HL-60 (cell line): ENCODE measurements at places on chromosomes 2 and 18.
A peak's percentile ranks its signal among the peaks of the same experiment; 100 is the strongest.

GRCh38 chr2:134630504-134631159 is 88.2 kb downstream of the TMEM163 start:
- no peak for DNase-seq

DNA sequence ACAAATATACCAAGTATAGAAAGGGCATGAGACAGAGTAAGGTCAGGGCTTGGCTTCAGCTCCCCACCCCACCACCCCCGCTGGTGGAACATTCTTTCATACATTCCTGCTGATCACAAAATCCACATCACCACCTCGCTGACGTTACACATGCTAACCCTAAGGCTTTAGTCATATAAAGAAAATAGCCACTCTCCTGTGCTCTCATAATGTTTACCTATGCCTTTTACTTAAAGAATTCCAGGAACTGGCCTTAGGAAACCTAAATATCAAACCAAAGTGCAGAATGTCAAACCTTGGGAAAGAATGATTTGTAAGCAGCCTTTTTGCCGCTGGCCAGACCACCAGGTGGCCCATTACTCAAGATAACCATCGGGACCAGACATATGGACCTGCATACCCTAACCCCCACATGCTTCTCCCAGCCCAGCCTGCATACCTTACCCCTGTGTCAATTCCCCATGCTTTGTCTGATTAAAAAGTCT is 136.3 kb upstream of the SLC39A10 start:
- DNase-seq: no peak

DNA sequence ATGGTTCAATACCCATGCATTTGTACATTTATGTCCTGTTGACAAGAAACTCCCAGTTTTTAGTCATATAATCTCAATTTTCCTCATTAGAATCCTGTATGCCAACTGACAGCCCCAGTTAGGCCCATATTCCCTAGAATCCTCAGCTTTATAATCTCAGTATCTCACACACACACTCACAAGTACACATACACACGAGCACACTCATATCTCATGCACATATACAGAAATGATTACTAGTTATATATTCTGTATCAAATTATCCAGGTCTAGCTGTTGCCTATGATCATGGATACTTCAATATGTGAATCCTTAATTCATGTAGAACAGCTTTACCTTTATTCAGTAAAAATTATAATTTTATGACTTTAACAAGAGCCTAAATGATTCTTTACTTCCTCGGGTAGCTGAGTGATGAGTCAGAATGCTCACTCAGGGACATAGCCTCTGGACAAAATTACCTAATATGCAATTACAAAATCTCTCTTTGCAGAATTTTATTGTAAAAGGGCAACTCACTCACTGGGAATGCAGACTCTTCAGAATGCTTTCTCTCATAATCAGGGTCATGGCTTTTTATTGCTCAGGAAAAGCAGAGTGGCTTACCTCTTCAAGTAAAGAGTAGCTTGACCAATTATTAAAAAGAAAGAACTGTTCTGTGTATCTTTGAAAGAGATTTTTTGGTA is 193.6 kb upstream of the PIK3C3 start:
- no peak for DNase-seq

DNA sequence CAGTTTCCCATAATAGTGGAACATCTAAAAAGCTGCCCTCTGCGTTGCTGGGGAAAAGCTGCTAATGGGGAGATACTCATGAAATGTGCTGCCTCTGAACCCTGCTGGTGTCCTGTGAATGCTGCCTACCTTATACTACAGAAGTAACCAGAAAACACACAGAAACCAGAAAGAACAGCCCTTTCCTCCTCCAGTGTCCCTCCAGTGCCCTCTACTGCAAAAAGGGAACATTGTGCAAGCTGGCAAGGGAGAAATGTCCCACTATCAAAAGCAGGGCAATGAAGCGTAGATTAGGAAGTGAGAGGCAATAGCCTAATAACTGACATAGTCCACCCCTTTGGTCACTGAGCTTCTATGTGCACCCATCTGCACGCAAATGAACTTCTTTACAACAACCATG is 162.7 kb upstream of the ETAA1 start:
- peak; percentile 4 for DNase-seq

- no peak for DNase-seq
Observed at GRCh38 chr18:75160364-75160763, 48.6 kb downstream of the PTGR3 start.

- DNase-seq: no peak
Observed at GRCh38 chr2:3007135-3007534, 370.5 kb downstream of the EIPR1 start.

- no peak for DNase-seq
Observed at GRCh38 chr2:230184727-230185578, 34.8 kb downstream of the SP110 start.

DNA sequence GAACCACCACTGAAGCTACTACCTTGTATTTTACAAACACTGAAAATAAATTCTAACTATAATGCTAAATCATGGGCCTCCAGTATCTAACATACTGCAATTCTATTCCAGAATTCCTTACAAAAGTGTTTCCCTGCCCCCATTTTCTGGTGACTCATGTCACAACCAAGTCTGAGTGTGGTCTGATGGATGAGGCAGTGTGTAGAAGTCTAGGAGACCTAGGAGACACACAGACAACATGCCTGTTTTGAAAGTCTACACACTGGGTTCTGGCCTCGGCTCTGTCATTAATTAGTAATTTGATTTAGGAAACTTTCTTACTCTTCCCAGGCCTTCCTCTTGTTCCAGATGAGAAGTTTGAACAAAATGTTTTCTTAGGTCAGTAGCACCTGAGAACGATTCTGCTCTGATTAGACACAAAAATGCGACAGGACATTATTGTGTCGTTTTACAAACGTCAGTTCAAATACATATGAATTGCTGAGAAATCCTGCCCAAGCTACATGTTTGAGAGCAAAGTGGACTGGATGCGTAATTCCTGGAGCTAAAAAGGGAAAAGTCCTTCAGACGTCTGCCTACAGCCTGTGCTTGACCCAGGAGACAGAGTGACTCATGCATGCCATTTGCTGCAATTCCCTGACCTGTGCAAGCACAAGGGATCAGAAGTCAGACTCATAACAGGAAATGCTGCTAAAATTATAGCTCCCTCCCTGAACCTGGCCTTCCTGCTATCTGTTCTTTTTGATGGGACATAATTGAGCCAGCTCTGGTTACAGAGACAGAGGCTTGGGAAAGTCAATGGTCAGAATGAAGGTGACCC is 494.4 kb downstream of the SOX11 start:
- no peak for DNase-seq

- DNase-seq: no peak
Observed at GRCh38 chr2:146189541-146189940, 1655.3 kb upstream of the ACVR2A start.

GRCh38 chr2:45543257-45543656 is 67.8 kb downstream of the SRBD1 start:
- DNase-seq: no peak

- DNase-seq: no peak
Observed at GRCh38 chr18:76459687-76460350, 35.2 kb downstream of the ZNF516 start.

DNA sequence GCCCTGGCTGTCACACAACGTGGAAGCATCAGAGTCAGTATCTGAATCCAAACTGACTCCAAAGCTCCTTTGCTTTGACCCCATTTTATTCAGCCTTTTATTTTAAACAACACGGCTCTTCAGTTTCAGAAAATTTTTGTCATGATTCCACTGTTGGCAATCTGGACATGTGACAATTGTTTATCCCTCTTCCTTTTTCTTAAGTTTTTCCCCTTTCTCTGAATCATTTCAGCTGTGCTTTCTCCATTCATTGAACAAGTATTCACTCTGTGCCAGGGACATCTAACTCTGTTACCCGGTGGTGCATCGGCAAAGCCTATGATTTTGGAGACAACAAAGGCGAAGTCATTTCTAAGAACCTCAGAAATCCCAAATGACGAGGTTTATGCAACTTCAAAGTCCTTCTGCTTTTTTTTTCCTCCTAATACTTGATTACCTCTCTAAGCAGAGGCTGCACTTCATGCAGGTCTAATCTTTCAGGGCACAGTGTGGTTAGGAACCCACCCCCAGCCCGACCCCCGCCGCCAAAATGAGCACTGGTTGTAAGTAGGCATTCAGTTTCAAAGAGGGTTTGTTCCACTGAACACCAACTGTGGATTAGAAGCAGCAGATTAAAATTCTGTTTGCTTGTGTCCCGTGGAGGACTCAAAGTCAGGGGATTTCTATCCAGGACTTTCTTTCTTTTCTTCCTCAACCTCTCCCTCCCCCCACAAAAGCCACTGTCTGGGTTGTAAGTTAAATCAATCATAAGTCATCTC is 18.6 kb downstream of the ST6GAL2 start:
- no peak for DNase-seq

GRCh38 chr2:224776795-224777558 is 60.8 kb upstream of the CCDC195 start:
- no peak for DNase-seq

GRCh38 chr18:2846636-2847316 is at the start of gene EMILIN2:
TSS of gene EMILIN2 (plus strand) at chr18:2847006. CDS start at chr18:2847189, 183 bp downstream.
- peak; percentile 94 for DNase-seq

GRCh38 chr18:35524226-35524625 is 26.5 kb upstream of the INO80C start:
- peak; percentile 63 for DNase-seq

DNA sequence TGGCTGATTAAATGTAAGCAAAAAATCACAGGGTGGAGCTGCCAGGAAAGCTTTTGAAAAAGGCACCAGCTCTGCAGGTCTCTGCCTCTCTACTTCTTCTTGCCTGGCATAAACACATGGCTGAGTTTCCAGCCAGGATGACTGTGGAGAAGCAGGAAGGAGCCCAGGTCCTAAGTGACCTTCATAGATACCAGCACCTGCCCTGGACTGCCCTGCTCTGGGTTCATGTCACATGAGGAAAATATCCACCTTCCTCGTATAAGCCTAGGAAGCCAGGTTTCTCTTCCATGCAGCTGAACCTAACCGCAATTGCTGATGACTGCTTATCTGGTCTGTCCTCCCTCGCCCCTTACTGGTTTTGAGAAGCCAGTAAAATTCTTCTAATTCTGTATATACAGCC is 47.8 kb upstream of the CREB1 start:
- DNase-seq: no peak

- peak; percentile 96 for DNase-seq
Observed at GRCh38 chr2:222912117-222912516, 51.3 kb downstream of the ACSL3 start.

DNA sequence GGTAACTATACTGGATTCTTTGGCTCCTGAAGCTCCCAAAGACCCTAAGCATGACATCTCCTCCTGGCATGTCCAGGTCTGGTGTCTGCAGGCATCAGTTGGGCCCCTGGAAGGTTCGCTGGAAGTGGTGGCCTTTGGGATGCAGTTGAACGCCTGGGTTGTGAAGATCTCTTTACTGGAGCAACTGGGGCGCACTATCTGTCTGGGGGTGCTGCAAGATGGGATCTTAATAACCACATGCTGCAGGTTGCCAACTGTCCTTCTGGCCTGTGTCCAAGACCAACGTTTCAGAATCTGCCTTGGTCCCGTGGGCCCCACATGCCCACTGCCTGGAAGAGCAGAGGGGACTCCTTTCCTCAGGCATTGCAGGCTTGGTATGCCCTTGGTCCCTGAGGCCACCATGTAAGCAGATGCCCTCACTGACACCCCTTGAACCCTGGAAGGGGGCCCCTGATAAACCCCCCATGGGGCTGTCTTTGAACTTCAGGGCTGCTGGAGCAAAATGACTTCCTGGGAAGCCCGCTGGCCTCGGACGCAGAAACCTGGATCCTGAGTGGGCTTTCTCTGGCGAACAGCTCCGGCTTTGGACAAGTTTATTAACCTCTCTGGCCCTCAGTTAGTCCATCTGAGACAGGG is 101.9 kb downstream of the TWIST2 start:
- no peak for DNase-seq

- peak; percentile 70 for DNase-seq
Observed at GRCh38 chr2:73823916-73824523, 4.7 kb upstream of the STAMBP start.

- DNase-seq: no peak
Observed at GRCh38 chr2:56671973-56672569, 488.3 kb downstream of the CCDC85A start.

GRCh38 chr2:8803658-8804379 is 33.6 kb downstream of the KIDINS220 start:
- DNase-seq: no peak

- no peak for DNase-seq
Observed at GRCh38 chr2:170408461-170409163, 230.7 kb downstream of the MYO3B start.

GRCh38 chr18:57234346-57234745 is 87.5 kb downstream of the BOD1L2 start:
- no peak for DNase-seq

- no peak for DNase-seq
Observed at GRCh38 chr2:118257696-118258095, 169.4 kb downstream of the INSIG2 start.

DNA sequence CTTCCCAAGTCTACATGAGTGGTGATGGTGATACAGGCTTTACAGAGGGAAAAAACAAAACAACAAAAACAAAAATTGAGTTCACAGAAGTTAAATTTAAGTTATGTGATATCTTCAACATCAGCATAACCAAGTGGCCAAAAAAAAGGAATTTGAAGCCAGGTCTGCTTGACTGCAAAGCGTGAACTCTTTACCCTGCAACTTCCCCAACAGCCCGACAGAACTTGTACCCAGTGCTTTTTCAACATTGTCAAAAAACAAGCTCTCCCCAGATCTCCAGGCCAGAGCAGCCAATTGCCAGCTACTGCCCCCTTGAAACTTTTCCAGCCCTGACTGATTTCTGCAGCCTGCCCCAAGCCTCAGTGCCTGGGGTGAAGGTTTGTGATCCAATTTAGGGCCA is 76.7 kb downstream of the RNF144A start:
- DNase-seq: no peak

DNA sequence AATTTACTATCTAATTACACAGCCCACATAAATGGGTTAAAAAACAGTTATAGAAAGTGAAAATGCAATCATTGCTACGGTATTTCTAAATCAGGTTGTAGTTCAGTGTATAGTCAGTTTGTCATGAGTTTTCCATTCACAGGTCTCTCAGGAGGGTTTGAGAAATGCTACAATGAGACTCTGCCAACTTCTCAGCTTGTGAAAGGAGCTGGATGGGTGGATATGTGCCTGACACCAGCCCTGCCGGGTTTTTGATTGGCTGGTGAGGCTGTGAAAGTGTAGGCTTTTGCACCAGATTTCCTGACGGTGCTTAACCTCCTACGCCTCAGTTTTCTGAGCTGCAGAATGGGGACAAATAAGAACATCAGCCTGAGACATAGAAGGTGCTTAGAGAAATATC is 102.6 kb upstream of the SMIM21 start:
- no peak for DNase-seq

- no peak for DNase-seq
Observed at GRCh38 chr18:9328776-9329175, 5.8 kb upstream of the TWSG1 start.

GRCh38 chr2:107570876-107571275 is 255.8 kb upstream of the RGPD4 start:
- DNase-seq: no peak

- DNase-seq: no peak
Observed at GRCh38 chr2:15173501-15173900, 387.6 kb downstream of the NBAS start.

- no peak for DNase-seq
Observed at GRCh38 chr2:52210161-52210560, 1178.2 kb upstream of the NRXN1 start.
